ENCODE measurements at places on chromosomes 2 and 18.

DNA sequence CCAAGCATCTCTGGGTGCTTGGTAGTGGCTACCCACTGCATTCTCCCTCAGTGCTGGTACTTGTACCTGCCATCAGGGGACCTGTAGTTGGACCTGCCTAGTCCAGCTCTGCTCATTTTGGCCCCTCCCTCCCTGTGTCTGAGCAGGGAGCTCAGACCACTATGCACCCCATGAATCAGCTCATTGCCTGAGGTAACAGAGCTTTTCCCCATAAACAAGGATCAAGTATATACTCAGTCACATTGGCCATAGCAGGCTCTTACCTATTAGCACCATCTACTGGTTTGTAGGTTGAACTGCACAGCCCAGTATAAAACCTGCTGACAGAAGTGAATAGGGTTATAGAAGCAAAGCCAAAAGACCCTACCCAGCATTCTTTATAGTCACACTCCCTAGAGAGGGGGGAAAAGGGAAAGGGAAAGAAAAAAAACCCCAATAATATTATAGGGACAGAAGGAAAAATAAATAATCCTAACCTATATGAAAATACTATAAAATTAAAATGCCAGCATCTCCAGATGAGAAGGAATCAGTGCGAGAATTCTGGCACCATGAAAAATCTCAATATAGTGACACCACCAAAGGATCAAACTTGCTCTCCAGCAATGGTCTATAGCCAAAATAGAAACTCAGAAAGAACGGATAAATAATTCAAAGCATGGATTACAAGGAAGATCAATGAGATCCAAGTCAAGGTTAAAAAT, 6.9 kb upstream of the FLACC1 start:
- DNase-seq: peak; percentile 2

DNA sequence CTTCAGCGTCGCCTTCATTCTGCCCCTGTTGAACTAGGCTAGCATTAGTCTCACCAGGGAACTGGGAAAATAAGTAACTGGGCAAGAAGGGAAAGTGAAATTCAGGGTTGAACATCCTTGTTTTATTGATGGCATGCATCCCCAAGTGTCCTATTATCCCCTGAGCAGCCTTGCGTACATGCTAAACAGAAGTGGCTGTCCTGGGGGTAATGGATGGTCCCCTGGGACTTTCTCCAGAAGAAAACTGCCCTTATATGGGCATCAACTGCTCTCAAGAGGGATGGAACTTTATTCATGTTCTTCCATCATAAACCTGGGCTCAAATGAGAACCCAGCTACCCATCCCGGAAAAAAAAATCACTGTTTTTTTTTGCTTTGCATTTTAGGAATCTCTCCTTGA, 11.8 kb upstream of the SMIM21 start:
- DNase-seq: no peak

DNA sequence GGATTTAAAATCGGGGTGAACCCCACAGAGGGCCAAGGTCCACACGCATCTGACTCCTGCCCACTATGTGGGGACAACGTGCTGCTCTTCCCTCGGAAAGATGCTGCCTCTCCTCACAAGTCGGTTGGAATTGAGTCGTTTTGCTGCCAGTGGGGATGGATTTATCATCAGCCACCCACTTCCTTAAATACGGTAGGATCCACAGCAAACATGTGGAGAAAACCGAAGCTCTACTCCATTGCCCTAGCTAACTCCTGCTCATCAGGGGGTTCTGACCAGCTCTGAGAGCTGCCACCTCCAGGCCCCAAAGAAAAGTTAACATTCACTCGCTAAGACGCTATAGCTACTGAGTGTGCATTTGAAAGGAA, 80.9 kb downstream of the CHRNA1 start:
- peak; percentile 29 for DNase-seq

DNA sequence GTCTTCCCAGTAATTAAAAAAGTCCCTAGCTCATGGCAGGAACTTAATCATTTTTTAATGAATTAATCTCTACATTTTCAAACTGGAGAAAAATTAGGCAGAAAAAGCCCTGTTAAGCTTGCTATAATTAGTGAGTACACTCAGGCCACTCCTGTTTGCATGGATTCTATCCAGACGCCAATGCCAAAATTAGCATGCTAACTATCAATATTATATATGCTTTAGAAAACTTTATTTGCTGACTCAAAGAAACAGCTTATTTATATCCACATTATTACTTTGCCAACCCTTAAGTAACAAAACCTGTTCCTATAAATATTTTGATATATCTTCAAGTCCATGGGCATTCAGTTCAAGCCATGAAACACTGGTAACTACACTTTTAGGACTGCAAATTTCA, 90.9 kb downstream of the SMC6 start:
- DNase-seq: no peak

DNA sequence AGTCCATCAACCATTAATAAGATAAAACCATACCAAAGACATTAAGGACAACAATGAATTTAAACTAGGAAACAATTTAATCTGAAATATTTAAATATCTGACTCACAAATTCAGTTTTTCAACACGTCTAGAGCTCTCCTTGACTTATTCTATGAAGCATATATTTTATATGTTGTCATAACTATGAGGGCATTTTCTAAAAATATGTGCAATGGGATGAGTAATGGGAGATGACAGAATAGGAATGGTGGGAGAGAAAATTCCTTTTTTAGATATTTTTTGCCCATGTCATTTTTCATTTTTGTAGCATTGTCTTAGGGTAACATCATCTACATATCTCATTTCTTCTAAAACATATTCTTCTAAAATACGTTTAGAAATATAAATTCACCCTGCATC, 79.2 kb upstream of the CDH2 start:
- no peak for DNase-seq

DNA sequence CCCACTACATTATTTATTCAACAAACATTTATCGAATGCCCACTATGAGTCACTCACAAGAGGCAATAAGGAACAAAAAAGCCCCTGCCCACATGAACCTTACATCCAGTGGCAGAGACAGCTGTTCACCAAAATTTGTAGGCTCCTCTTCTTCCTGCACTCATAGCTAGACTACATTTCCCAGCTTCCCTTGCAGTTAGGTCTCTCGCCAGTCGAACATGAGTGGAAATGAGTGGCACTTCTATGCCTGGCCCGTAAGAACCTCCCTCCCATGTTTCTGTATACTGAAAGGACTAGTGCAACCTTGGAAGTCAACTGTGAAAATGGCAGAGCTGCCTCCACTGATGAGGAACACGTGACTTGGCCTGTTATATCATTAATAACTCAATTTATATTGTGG, 19.4 kb upstream of the NCOA1 start:
- DNase-seq: no peak

DNA sequence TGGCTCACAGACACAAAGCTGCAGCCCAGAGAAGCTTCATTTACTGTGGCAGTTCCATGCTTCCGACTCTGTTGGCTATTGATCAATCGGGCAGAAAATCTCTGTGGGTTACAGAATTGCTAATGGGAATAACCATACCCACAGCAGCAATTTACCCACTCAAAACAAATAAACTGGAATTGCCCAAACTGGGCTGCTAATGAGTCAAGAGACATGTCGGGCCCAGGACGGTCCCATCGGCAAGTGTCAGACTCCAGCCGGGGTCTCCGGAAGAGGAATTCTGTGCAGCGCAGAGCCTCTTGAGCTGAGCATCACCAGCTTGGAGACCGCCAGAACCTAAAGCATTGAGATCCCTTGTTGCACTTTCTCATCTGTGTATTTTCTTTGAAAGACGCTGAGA, 67.8 kb downstream of the TMEM18 start:
- no peak for DNase-seq

DNA sequence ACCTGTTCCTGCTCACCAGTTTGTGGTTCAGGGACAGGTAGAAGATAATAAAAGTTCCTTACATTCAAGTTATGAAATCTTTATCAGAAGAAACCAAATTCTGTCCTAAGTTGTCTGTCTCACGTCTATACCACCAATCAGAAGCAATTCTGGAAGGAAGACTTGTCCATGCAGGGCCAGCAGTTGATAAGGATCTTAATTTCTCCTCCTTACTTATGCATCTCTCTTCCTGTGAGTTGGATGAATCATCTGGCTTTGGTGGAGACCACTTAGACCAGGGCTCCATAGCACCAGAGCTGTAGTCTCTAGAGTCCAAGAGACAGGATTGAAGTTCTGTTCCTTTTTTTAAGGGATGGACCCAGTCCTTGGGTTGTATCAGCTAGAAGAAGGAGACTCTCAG, 106.5 kb downstream of the APOB start:
- no peak for DNase-seq

GRCh38 chr2:218252509-218253231, 8.1 kb upstream of the GPBAR1 start:
- DNase-seq: no peak

GRCh38 chr2:157469726-157470125, 25.8 kb upstream of the CYTIP start:
- no peak for DNase-seq

GRCh38 chr2:113390124-113390849, 47.2 kb upstream of the ZNG1B start:
- DNase-seq: no peak

DNA sequence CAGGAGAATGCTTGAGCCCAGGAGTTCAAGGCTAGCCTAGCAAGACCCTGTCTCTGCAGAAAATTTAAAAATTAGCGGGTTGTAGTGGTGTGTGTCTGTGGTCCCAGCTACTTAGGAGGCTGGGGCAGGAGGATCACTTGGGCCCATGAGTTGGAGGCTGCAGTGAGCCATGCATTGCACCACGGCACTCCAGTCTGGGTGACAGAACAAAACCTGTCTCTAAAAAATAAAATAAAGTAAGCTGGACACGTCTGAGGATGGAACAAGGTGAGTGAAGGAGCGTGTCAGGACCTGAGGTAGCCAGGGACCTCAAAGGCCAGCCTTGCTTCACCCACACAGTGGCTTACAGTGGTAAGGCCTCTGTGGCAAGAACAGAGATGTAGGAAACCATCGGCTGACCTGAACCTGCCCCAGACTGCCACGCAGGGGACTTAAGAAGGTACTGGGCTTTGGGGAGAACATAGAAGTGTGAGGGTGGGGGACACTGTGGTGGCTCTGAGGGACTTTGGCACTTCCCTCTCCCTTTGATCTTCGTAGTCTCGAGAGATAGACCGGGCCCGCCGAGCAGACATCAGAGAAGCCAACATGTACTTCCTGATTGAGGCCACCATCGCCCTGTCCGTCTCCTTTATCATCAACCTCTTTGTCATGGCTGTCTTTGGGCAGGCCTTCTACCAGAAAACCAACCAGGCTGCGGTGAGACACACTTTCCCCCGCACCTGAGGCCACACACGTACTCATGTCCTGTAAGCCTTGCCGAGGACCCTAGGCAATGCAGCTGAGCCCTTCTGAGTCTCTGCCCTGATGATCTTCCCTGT, 7.5 kb downstream of the SLC11A1 start:
- DNase-seq: no peak

DNA sequence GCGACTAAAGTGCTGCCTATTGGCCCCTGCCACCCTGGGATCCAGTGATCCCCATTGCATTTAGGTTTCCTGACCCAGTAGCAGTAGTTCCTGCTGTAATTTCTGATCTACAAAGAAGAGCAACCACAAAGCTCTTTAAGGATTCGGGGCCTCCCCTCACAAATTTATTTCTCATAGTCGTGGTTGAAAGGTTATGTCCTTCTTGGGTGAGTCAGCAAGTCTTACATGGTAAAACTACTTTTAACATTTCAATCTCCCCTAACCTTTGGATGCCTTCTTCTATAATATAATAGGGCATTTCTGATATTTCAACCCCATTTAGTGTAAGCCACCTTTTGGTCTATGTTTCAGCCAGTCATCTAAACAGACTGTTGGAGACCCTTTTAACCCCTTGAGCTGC, 14.9 kb downstream of the PIKFYVE start:
- DNase-seq: no peak

Data from kidney glomerular epithelial cell (primary cell).